Activated effector memory CD4-positive, alpha-beta T cell treated with Interleukin-2 at 50 U/mL for 16 hours (primary cell): ENCODE measurements at places on chromosomes 16 and 17.

DNA sequence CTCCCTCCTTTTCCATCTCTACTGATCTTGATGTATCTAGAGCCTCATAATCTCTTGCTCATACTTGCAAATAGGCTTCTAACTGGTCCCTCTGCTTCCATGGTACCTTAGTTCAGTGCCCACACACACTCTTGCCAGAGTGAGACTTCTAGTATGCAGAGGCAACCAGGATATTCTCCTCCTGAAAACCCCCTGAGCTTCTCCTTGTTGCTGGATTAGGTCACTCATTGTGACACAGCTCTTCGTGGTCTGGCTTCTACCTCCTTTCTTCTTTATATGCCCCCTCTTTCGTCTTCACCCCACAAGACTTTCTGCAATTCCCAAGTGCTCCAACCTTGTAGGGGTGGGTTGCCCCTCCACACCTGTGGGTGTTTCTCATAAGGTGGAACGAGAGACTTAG is 2.5 kb upstream of the FAM20A start:
- DNase-seq, result no peak

- DNase-seq, result no peak
Observed at GRCh38 chr17:57699751-57700219, 45.3 kb downstream of the CCDC182 start.

DNA sequence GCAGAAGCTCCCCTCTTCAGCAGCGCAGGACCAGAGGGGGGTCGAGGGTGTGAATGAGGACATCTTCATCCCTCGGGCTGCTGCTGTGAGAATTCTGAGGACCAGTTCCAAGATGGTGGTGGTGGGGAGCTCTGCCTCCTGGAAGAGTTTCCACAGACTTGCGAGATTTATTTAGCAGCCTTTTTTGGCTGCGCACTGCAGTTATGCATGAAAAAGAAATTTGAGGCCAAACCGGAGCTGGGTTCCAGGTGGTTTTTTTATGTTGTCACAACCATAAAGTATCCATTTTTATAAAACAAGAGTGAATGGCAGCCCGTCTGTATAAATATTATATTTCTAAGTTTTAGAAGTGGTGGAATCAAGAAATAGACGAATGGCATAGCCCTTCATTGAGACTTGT is 76.9 kb upstream of the CLEC18A start:
- no peak for DNase-seq

DNA sequence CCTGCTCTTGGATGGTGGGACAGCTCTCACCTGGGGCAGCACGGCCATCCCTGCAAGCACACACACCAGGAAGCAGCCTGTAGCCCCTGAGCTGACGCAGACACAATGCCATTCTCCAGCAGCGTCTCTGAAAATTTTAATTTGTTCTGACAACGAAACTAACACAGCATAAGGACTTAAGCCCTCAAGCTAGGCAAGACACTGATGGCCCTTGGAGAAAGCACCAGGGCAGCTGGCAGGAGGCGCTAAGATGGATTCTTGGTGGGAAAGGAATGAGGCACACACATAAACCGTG is 2.7 kb upstream of the LIMD2 start:
- no peak for DNase-seq

GRCh38 chr16:18792836-18793433 is 2.8 kb upstream of the RPS15A start:
- DNase-seq, result no peak

- DNase-seq, result no peak
Observed at GRCh38 chr17:31311526-31311925, 2.3 kb downstream of the EVI2B start.

- DNase-seq, result no peak
Observed at GRCh38 chr17:47276444-47276843, 22.8 kb downstream of the ITGB3 start.

- no peak for DNase-seq
Observed at GRCh38 chr17:81245665-81246342, 6.7 kb downstream of the NDUFAF8 start.

DNA sequence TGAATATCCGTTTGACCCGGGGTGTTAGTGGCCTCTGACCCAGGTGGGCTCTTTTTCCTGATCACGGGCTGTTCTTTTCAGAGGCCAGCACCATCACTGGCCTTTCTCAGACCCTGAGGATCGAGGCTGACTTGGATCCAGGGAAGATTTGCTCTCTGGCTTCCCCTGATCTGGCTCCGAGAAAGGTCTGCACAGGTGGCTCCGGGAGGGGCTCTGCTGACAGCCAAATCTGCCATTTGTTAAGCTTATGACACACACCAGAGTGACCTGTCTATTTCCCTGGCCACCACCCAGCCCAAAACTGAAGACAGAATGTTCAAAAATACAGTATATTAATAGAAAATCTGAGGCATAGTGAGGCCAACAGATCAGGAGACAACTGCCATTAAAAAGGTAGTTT is 221.8 kb upstream of the TNRC6C start:
- DNase-seq, result no peak

GRCh38 chr17:55322453-55322985 is 57.8 kb downstream of the HLF start:
- no peak for DNase-seq

DNA sequence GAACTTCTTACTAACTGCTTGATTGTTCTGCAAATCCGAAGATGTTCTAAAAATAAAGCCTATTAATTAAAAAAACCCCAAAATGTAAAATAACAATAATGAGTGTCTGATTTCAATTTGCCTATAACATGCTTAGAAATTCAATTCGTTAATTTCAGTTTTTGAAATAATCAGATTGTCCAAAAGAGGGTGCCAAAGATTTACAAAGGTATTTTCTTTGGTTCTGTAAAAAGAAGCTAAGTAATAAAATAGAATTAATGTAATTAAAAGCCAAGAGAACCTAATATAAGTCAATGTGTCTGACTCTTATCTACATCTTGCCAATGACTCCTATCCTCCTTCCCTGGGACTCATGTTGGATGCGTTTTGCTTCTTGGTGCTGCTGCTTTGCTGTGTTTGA is 75.0 kb upstream of the CPHXL start:
- DNase-seq, result no peak

GRCh38 chr17:732902-733720 is 715 bp downstream of the TLCD3A start:
- DNase-seq, result no peak

DNA sequence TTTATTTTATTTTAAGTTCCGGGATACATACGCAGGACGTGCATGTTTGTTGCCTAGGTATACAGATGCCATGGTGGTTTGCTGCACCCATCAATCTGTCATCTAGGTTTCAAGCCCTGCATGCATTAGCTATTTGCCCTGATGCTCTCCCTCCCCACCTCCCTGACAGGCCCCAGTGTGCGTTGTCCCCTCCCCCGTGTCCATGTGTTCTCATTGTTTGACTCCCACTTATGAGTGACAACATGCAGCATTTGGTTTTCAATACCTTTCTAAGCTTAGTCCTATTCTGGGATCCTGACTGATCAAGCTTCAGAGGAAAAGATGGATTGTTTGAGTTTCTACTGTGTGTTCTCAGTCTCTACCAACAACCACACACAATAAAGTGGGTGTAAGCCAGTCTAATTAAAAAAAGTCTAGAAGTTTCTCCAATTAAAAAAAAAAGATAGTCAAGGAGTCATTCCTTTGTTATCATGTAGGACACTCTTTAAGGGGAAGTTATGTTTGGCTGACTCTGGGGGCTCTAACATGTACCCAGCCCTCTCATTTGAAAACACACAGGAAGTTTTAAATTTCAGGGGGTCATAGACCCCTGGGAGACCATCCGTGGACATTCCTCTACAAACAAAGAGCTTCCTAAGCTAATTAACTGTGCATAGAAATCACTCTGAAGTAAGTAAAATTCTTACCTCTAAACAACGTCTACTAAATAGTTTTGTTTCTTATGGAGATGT is 66.3 kb upstream of the ADAMTS18 start:
- no peak for DNase-seq

GRCh38 chr16:11493531-11493929 is 93.2 kb downstream of the LITAF start:
- DNase-seq, result no peak

GRCh38 chr16:56797861-56798260 is 67.1 kb upstream of the SLC12A3 start:
- no peak for DNase-seq

DNA sequence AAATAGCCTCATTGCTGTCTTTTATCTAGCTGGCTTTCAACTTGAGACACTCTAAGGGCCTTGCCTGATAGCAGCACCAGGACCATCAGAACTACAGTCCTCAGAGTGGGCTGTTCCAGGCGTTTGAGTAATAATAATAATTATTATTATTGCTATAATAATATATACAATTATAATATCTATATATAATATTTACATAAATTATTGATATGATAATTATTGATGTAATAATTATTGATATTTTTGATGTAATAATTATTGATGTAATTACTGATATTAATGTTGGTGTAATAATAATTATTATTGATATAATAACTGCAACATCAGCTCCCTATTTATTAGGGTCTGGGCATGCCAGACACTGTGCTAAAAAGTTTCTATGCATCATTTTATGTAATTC is 25.6 kb upstream of the CRHR1 start:
- DNase-seq, result no peak

GRCh38 chr17:37844977-37845293 is 79.3 kb upstream of the TBC1D3K start:
- DNase-seq, result no peak

DNA sequence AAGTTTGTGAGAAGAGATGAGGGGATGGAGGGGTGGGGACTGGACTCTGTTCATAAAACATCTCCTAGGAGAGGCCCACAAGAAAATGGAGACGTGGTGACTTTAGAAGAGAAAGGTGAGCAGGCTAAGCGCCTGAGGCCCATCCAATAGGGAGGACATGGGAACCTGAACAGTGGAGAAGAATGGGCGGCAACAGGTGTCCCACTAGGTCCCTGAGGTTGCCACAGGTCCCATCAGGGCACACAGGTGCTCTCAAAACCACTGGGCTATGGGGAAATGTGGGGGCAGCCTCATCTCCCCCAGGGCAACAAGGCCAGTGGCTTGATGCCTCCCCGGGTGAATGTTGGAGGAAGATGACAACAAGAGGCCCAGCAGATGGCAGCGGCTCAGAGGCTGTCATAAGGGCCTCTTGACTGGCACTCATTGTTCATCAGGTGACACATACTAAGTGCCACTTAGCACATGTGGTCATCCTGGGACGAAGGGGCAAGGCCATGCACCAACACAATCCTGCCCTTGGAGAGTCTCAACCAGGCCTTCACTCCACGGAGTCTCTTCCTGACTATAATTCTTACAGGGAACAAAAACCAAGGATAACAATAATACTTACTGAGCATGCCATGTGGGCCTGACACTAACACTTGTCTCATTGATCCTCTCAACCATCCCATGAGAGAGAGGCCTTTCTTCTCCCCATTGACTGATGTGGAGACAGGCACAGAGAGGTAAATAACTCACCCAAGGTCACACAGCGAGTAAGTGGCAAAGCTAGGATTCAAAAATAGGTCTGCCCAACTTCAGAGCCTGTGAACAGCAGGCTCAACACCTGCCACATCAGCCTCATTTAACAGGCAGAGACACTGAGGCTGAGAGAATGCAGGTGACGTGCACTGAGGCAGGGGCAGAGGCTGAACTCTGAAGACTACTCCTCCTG is 38.0 kb downstream of the CUEDC1 start:
- DNase-seq, result no peak

- DNase-seq, result no peak
Observed at GRCh38 chr17:79666111-79666510, 55.3 kb upstream of the RBFOX3 start.

GRCh38 chr17:21286066-21286770 is 1.7 kb downstream of the MAP2K3 start:
- DNase-seq, result no peak

- no peak for DNase-seq
Observed at GRCh38 chr16:72886346-72886974, 161.5 kb downstream of the ZFHX3 start.

- DNase-seq, result no peak
Observed at GRCh38 chr17:50262001-50262794, 12.1 kb upstream of the TMEM92 start.

GRCh38 chr17:80106176-80106575 is 4.8 kb downstream of the GAA start:
- DNase-seq, result no peak

- DNase-seq, result no peak
Observed at GRCh38 chr17:700504-701094, 14.0 kb downstream of the VPS53 start.

GRCh38 chr17:82976982-82977488 is 102.4 kb upstream of the METRNL start:
- no peak for DNase-seq

DNA sequence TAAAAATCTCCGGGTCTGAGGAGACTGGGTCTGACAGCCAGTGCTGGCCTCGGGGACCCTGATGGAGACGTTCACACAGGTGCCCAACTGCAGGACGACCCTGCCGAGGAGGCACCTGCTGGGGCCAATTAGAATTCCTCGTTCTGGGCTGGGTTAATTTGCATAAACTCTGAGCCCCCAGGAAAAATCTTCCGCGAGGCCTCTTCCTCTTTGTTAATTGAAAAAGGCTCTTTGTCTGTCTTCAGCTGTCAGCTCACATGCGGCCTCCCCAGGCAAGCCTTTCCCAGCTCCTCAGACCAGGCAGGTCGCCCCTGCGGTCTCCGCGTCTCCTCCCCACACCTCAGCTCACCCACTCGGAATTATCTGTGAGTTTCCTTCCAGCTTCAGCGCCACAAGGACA is 400.2 kb downstream of the SEC14L1 start:
- no peak for DNase-seq

DNA sequence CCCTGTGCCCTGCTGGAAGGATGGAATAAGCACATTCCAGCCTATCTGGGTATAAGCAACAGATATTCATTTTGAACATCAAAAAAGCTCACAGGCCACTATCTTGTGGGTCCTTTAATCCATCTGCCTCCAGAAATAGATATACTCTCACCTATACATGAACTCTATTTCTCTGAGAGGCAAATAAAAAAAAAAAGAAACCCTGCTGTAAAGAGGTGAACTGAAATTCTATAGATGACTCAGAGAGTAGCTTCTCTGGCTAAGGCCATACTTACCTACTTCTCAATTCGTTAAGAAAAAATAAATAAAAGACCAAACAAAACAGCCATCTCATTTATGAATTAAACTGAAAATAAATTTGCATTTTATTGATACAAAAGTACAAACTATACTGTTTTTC is 86.3 kb downstream of the DYNLRB2 start:
- DNase-seq, result no peak

DNA sequence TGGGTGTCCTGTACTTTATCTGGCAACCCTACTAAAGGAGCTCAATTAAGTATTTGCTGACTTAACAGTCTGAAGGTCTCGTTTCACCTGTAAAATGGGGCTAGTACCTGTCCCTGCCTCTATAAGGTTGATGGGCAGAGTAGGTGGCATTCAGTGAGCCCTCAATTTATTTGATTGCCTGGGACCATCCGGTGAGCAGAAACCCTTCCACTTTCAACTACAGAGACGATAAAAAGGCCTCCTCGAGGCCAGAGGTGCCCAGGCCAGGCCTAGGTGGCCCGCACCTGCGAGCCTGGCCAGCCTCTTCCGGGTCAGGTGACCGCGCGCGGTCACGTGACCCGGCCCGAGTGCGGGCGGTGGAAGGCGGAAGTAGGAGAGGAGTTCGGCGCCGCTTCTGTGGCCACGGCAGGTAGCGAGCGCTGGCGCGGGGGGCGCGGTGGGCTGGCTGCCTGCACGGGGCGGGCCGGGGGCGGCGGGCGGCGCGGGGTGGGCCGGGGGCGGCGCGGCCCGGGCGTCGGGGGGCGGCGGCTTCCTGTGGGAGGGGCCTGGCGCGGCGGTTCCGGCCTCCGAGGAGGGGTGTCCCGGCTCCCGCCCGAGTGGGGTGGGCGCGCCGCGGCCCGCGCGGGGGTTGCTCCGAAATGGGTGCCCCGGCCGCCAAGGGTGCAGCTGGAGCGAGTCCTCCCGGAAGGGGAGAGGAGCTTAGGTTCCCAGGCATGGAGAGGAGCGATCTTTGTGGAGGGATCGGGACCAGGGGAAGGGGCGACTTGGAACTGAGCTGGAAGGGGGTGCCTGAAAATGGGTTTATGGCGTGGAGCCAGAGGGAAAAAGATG is at the start of gene WWP2:
Gene WWP2, plus strand, starts transcription at position 350 of the 831 bp plus-strand sequence. CDS start 24,679 bp downstream, outside the sequence.
- peak; percentile 74 for DNase-seq
